ENCODE measurements at places on chromosomes 12 and 14. TPM values are rescaled to one million over a fixed set of nuclear protein-coding genes. Genes with fewer than 3 reads are reported as not detected.

- DNase-seq, result no peak
Observed at GRCh38 chr14:55341781-55342180, 69.8 kb downstream of the ATG14 start.

DNA sequence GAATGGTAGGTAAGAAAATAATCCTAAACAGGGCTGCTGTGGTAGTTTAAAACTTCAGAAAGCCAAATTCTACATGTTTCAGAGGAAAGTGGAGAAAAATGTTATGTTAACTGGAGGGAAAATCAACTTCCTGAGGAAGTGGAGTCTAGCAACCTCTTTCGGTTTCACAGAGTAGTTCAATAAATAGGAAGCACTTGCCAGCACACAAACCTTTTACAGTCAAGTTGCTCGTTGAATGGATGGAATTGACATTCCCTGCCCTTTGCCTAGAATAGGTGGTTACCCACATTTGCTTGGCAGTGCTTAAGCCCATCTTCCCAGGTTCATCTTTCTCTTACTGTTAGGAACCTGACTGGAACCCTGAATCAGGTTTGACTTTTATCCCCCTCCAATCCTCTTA, 15.9 kb downstream of the ANKRD13A start:
- DNase-seq, result no peak

GRCh38 chr14:88352698-88353097, 29.6 kb upstream of the KCNK10 start:
- DNase-seq, result no peak

DNA sequence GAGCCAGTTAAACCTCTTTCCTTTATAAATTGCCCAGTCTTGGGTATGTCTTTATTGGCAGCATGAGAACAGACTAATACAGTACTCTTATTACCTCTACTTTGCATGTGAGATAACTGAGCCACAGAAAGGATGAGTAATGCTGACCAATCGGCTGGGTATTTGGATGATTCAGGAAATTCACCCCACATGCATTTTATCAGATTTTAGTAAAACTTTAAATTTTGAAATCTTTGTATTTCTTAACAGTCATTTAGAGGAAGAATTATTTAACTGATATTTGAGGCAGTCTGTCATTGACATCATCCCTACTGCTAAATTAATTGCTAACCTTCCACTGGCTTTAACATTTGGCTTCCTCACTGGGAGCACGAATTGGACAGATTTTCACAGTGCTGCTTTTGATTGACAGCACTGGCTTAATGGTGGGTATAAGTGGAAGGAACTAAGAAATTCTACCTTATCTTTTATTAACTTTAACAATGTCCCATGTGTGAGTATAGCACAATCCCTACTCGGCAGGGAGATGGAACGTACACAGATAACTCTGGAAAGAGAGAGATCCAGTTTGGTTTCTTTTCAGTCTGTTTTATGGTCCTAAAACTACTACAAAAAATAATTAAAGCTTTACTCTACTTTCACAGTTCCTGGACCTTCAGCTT, 261.0 kb downstream of the DACT1 start:
- no peak for DNase-seq

GRCh38 chr14:20714593-20715250, 26.2 kb downstream of the ANG start:
- no peak for DNase-seq

GRCh38 chr14:51310505-51310944, 70.5 kb downstream of the TMX1 start:
- peak; percentile 72 for DNase-seq

DNA sequence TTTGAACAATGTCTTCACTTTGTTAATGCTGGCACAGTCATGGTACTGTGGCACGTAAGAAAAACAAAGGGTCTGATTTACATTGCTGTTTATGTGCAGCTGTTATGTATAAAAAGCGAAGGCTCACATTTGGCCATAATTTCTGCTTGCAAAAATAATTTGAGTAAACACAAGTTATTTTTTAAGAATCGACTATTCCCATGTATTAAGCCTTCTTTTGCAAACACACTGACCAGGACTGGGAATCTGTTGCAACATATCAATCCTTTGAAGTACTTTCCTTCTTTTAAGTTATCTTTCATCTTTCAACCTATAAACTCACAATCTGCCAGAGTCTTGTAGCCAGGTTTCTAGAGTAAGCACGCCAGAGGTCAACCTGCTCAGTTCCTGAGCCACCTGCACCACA, 145.4 kb upstream of the BMP4 start:
- DNase-seq, result no peak

DNA sequence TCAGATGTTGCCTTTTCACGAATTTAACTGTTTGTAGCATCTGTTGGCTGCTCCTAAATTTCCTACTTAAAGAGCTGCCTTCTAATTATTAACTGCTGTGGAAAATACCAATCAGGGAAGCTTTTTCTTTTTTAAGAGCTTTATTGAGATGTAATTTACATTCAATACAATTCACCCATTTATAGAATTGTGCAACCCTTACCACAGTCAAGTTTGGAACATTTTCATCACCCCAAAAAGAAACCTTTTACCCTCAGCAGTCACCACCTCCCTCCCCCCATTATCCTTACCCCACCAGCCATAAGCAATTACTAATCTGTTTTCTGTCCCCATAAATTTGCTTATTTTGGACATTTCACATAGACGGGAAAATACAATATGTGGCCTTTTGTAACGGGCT, 1.4 kb downstream of the PCNX4 start:
- DNase-seq, result peak; percentile 10

DNA sequence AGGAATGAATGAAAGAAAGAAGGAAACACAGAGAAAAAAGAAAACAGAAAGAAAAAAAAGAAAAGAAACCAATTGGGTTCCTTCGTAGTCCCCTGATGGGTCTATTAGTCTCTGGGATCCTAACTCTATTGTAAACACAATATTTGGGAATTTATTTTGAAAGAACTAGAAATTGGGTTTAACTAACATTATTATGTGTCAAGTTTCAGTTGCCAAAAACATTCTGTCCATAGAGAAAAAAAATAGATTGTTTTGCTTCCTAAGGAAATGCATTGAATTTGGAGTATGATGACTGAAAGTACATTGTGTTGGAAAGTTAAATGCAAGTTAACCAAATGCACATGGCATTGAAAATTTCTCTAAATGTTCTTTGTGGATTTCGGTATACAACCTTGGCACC, 52.8 kb upstream of the PPP1R12A start:
- DNase-seq, result no peak

GRCh38 chr14:105793836-105794235, 267.5 kb downstream of the TMEM121 start:
- DNase-seq, result no peak

GARIN6 gene
- not detected for total RNA-seq

SENP1 gene
- 27.3 TPM for total RNA-seq

MDM1 gene
- total RNA-seq, result 6.5 TPM

CAPZA3 gene
- not detected for total RNA-seq

FAIM2 gene
- not detected for total RNA-seq

Data from G401 (cell line).